Caudate nucleus (tissue), 63 donors: ENCODE measurements at places on chromosomes 5 and 9.

DNA sequence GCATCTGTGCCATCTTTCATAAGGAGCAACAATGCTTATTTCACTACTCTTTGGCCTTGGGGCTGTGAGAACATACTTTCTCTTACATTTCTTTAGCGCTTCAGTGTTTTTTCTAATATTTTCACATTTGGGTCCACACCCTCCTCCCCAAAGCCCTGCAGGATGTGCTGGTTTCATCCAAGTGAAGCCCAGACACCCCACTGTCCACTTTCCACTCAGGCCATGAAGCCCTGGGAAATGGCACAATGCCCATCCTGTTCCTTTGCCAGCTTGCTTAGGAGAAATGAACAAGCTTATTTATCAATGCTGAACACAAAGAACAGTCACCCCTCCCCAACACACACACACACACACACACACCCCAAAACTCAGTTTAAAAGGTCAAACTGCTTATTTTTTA is 17.3 kb upstream of the TMOD1 start:
- no peak for DNase-seq

DNA sequence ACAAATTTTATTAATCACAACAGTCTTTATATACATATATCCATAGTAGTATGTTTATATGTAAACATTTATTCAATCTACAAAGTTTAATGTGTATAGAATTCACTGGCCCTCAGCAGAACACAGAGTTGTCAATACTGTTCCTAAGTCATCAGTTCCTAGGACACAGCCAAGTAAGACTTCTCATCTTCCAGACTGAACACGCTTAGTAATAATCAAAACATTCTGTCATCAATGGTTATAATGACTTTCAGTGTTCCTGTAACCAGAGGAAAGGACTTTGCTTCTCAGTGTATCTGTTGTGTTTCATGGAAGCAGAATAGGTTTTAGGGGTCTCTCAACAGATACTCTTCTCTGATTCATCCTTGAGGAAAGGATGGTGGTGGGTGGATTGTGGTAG is 82.2 kb downstream of the SMIM23 start:
- no peak for DNase-seq

DNA sequence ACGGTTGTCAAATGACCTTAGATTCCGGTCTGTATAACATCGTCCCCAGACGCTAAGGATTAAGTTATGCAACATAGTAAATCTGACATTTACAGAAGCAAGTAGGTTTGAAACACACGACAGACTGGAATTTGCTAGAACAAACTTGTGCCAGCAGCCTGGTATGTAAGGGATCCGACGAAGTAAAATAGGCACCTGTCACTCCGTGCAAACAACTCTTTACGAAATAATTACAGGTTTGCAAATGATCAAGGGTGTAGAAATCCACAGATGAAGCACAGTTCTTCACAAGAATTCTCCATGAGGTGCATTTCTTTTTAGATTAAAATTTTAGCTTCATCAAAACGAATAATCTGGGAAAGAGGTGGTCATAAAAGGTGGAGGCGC is 508 bp downstream of the MOCS2 start:
- DNase-seq, result no peak

DNA sequence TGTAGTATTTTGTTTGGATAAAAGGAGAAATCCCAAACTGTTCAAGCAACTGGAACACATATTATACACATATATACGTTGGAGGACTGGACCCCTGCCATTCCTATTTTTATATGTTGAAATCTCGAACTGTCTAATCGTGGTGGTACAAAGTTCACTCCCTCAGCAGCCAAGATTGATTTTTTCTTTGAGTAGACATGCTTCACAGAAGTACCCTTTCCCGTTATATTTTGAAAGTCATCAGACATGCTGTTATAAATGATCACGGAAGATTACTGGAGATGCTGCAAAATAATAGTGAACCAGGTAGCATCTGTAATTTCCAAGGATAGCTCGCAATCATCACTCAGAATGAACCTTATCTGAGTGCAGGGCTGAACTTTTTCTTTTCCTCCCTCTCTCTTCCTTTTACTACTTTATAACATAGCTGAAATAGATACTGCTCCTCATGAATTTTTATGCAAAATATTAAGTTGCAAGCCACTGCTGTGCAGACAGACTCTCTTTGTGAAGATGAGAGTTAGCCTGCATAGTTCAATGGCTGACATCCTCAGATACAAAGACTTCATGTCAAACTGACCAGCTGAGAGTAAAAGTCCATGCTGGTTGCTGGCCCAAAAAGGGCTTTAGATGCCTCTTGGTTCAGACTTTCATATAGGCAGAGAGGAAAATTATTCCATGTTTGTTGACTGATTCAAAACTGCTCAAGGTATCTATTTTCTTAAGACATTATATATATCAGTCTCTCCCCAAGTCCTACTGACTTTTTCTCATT is 451.9 kb downstream of the TMEM38B start:
- DNase-seq, result no peak

DNA sequence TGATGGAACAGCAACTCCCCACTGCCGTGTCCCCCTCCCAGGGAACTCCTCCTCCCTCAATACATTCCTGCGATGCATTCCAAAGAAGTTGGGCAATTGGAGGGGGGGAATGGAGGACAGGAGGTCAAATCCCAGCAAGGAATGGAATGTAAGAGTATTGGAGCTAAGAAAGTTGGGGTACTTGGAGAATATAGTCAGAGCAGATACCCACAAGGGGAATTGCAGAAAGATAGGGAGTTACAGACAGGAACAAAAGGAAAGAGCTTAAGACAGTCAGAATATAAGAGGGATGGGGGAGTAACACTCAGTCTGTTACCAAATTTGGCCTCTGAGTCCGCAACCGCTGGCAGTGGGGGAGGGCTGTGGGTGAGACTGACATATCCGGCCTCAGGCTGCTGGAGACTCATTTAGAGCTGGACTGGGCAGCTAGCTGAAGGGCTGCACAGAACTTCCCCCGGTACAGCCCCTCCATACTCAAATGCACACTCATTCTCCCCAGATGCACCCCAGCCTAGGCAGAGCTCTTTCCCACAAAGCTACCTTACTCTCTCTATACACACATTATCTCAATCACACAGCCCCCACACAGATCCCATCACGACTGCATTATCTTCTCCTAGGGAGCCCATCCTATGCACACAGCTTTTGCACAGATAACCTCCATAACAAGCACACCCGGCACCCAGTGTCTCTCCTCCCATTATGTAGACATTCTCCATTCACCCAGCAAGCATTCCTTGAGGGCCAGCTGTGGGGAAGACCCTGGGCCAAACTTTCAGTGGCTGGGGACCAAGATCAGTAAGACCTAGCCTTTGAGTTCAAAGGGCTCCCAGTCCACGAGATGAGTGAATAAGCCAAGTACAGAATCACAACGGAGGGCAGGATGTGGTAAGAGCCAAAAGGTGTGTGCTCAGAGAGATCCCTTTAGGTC is 3.7 kb downstream of the TLN1 start:
- DNase-seq, result peak; percentile 5

GRCh38 chr5:163106098-163106497 is 331.3 kb upstream of the CCNG1 start:
- no peak for DNase-seq

- DNase-seq, result no peak
These were observed 36.5 kb upstream of the LRRC14B start for GRCh38 chr5:154826-155225.

- no peak for DNase-seq
These were observed 6.6 kb downstream of the ZNF618 start for GRCh38 chr9:113882636-113883164.

GRCh38 chr9:121633119-121633714 is 18.2 kb upstream of the DAB2IP start:
- no peak for DNase-seq

DNA sequence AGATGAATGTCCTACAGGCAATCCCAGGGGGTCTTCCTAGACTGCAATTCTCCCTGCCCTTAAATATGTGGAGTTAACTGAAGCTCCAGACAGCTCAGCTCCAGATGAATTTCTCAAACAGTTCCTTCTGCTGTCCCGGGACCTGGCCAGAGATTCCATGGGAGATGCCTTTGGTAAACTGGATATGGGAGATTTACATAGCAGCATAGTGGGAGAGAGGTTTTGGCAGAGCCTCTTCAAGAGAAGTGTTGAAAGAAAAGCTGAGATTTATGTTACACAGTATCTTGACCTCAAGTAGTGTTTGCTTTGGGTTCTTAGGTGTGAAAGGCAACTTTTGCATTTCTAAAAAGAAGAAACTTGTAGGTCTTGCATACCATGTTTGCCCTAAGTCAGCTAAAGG is 364.9 kb downstream of the ARRDC3 start:
- DNase-seq, result no peak

GRCh38 chr5:148746826-148747535 is 79.4 kb upstream of the ADRB2 start:
- no peak for DNase-seq

GRCh38 chr5:139919308-139919707 is 123.7 kb downstream of the PSD2 start:
- DNase-seq, result no peak

GRCh38 chr9:129052592-129052991 is 16.2 kb downstream of the MIGA2 start:
- no peak for DNase-seq

DNA sequence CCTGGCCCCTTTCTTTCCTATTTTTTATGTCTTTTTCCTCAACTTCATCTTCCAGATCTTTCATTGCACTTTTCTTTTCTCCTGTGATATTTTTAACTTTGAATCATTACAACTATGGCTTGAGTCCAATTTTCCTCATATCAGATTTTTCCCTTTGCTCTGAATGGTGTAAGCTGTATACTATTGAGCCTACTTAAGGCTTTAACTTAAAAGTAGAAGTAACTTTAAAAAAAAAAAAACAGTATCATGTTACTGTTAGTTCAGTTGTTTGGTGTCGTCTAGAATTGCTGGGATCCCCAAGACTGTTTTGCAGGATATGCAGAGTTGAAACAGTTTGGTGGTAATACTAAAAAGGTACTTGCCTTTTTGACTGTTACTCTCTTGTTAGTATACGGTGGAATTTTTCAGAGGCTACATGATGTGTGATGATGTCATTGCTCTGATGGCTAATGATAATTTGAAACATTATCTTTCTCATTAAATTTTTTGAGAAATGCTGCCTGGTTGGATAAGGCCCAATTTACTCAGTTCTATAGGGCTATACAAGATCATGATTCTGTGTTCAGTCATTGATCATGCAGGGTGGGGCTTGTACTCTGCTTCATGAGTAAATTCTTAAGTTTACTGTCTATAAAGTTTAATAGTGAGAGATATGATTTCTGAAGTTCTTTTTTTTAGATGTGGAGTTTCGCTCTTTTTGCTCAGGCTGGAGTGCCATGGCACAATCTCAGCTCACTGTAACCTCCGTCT is 8.8 kb downstream of the NAA35 start:
- no peak for DNase-seq

- no peak for DNase-seq
These were observed 601 bp downstream of the ERGIC1 start for GRCh38 chr5:172834415-172835289.

- no peak for DNase-seq
These were observed 82.8 kb upstream of the PARP8 start for GRCh38 chr5:50583621-50584020.

DNA sequence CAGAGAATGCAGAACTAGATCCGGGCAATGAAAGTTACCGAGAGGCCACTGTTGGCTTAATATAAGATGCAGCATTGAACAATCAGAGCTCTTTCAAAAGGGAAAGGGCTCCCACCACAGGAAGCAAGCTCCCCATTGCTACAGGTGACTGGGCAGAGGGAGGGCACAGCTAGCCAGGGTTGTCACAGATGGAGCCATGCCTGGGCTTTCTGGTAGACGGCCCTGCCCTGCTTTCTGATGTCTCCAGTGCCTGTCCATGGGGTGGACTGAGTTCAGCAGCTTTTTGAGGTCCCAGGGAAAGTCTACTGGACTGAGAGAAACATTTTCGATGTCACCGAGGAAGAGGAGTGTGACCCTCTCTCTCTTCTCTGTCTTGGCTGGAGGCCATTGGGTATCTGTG is 14.1 kb downstream of the RGS3 start:
- no peak for DNase-seq
